Epithelial cell of proximal tubule (primary cell): ENCODE measurements at places on chromosomes 3 and 15.

DNA sequence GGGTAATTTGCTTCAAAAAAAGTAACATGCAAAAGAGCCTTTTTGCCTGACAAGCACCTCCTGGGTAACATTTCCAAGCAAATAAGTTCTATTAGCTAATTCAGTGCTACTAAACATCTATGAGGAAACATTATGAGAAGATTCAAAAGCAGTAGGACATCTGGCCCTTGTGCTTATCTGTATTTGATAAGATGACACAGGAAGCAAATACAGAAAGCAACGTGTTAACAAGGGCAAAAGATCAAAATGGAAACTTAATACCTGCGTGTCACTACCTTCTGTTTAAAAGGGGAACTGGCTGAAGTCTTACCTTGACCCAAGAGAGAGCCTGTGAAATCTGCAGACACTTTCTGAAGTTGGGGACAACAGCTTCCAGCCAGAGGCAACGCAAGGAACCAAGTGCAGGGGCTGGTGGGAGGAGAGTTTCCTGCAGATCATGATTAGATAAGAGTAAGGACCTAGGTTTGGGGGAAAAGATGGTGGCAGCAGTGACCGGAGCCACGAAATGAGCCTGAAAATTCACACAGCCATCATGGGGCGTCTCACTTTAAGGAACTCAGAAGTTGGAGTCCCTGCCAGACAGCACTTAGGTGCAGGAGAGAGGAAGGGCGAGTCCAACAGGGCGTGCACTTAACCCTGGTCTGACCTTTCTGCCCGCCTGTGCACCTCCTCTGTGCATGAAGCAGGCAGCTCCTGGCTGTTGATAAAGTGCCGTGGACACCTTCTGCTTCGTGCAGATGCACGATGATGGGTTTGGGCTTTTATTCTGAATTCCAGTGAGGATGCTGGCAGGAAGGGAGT, 153.6 kb upstream of the BHLHE40 start:
- no peak for DNase-seq

- DNase-seq: no peak
These were observed 31.4 kb upstream of the MANF start for GRCh38 chr3:51353691-51354090.

- DNase-seq: no peak
These were observed 317.3 kb downstream of the FGF12 start for GRCh38 chr3:192409838-192410683.

- DNase-seq: no peak
These were observed 350.9 kb downstream of the ZIC1 start for GRCh38 chr3:147760085-147760484.

DNA sequence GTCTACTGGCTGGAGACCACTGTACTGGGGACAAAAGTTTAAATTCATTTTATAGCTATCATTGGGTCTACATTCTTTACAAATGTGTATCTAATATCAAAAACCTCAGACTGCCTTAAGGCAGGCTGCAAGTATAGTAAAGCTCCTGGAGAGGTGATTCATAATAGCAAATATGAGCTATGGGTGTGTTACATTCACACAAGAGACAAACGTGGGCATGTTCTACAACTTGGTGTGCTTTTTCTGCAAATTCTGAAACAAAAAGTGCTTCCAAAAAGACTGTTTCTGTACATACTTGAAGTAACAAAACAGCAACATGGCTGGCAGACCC, 1101.4 kb downstream of the ROBO1 start:
- no peak for DNase-seq

GRCh38 chr15:92025706-92026270, 172.3 kb downstream of the SLCO3A1 start:
- no peak for DNase-seq

- DNase-seq: no peak
These were observed 61.8 kb downstream of the SLC12A8 start for GRCh38 chr3:125150525-125151441.

GRCh38 chr3:105730801-105731354, 137.9 kb downstream of the CBLB start:
- no peak for DNase-seq

DNA sequence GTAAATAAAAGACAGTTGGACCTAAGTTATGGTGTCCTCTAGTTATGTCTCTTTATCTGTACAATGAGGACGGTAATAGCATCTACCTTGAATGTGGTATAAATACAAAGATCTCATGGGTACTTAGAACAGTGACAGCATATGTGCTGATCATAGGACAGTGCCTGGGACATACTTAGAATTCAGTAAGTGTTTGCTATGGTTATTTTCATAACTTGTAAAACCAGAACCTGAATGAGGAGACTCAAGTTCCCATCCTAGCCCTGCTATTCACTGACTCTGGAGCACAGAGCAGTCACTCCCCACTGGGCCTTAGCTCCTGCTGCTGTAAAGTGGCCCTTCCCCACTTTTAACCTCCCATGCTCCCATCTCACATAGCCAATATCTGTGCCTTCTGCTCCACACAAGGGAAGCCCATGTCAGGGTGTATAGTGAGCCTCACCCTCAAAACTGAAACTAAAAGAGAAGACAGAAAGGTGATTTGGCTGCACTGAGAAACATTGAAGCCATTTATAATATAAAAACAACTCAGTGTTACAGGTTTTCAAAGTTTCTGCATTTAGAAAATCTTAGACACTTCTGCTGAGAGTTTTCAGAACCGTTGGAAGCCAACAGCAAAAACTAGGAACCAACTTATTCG, 225.4 kb upstream of the UBE2E2 start:
- no peak for DNase-seq

GRCh38 chr3:5891711-5892110, 704.2 kb downstream of the EDEM1 start:
- no peak for DNase-seq

GRCh38 chr15:31100738-31101137, 787 bp downstream of the TRPM1 start:
- DNase-seq: no peak

GRCh38 chr3:104066658-104067057, 1300.1 kb upstream of the ALCAM start:
- DNase-seq: peak; percentile 43

GRCh38 chr3:66555214-66555844, 54.5 kb upstream of the LRIG1 start:
- DNase-seq: no peak

- DNase-seq: no peak
These were observed 22.6 kb downstream of the RASGRF1 start for GRCh38 chr15:79067969-79068368.

DNA sequence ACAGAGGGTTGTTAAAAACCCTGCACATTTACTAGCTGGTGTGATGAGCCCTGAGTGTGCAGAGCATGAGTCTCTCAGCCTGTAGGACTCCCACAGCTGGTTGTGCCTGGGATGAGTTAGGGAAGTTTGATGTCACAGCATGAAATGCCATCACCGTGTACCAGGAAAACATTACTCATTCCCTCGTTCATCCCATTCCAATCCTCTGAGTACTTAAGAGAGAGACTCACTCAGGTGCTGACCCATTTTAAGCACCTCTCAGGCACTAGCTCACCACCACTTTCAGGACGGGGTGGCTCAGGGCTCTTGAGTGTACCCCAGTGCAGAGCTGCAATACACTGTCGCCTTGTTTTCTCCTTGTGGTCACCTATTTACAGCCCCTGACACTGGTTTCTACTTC, 18.7 kb downstream of the MGLL start:
- peak; percentile 92 for DNase-seq

DNA sequence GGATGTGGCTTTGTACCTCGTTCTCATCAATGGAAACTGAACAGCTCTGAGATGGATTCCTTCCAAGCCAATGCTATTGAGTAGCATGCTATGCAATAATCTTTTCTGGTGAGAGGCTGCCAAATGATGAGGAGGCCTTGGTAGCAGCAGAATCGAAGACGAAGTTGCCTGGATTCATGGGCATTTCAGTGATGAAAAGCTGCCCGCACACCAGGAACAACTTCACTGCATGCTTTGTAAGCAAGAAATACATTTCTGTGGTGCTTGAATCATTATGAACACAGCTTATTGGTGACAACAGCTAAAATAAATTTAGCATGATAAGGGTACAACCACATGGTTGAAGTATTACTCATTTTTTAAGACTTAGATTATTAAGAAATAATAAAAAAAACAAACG, 246.8 kb upstream of the ROBO1 start:
- no peak for DNase-seq

DNA sequence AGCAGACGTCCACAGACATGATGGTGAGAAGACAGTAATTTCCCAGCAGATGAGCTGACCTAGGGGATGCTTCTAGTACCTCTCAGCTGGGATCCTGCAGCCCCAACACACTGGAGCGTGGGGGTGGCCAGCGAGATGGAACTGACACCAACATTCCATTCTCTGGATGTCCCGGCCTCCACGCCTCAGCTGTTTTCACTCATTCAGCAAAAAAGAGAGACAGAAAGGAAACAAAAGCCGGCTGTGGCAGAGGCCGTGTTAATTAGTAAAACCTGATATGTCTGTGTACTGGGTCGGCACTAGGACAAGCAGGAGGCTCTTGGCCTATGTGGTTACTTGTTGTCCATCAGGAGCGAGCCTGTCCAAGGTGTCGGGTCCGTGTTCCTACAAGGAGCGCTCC, 82.6 kb upstream of the MYZAP start:
- peak; percentile 68 for DNase-seq

DNA sequence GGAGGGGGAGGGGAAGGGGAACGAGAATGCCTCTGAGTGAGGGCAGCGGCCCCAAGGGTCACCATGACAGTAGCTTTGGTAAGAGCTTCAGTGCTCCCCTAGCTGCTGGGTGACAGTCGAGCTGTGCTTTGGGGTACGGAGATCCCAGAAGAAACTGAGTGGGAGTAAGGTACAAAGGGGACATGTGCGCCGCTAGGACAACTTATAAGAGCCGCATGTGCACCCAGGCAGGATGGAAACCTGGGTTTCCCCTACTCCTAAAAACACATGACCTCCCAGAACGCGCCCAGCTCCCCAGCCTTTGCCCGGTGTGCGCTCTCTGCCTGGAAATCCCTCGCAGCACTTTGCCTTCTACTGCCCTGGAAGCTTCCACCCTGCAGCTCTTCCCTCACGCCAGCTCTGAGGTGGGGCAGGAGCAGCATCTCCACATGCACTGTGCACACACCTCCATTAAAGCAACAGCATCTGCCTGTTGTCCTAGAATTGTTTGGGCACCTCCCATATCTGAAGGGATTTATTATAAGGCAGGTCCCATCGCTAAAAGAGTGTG, 232.2 kb downstream of the ADAMTS17 start:
- DNase-seq: no peak

GRCh38 chr3:48034000-48034516, 17.8 kb upstream of the MAP4 start:
- peak; percentile 45 for DNase-seq

DNA sequence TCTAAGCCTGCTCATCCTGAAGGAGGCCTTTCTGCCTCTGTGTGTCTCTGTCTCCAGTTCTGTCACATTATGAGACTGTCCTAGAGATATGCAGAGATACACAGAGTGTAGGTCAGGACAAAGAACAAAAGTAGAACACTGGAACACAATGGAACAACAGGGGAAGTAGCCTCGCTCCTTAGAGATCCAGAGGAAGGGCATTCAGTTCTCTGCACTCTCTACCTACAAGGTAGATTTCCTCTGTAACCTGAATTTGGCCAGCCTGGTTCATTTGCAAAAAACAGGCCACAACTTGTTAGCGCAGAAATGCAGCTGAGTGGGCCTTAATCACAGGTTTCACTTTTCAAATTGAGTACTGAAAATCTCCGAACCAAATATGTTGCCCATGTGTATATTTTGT, 19.4 kb downstream of the NEK10 start:
- no peak for DNase-seq

GRCh38 chr3:66270701-66271100, 49.9 kb downstream of the SLC25A26 start:
- DNase-seq: no peak

GRCh38 chr15:63856711-63857460, 23.1 kb upstream of the HERC1 start:
- no peak for DNase-seq

DNA sequence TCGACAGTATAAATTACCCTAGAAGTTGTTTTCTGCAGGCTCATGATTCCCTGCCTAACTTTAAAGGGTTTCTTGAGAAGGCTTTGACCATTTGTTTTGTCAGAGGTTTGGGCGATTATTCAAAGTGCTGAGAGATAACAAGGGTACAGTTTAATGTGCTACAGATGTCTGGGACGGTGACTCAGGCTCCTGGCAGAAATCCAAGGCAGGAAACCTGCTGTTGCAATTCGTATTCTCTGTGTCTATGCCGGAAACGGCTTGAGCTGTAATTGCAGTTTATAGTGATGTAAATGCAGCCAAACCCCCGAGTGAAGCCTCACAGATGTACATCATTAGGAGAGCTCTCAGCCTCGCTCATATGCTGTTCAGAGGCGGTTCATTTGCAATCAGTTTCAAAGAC, 65.6 kb downstream of the SYNPR start:
- DNase-seq: peak; percentile 39

DNA sequence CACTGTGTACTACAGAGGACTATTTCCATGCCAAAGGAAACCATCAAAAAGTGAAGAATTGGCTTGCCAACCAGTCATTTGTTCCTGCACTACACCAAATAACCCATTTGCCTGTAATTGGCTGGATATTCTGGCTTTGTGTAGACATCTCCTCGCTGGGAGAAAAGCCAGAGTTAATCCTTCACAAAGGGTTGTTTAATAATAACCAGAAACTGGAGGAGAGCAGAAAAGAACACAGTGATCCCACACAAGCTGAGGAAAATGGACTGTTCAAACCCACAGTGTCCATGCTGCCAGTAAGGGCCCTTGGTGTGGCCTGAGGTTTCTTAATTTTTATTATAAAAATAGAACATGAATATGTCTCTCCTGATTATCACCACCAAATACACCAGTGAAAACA, 294.0 kb downstream of the RORA start:
- no peak for DNase-seq

GRCh38 chr3:174016186-174016585, 618.6 kb downstream of the NLGN1 start:
- peak; percentile 13 for DNase-seq

DNA sequence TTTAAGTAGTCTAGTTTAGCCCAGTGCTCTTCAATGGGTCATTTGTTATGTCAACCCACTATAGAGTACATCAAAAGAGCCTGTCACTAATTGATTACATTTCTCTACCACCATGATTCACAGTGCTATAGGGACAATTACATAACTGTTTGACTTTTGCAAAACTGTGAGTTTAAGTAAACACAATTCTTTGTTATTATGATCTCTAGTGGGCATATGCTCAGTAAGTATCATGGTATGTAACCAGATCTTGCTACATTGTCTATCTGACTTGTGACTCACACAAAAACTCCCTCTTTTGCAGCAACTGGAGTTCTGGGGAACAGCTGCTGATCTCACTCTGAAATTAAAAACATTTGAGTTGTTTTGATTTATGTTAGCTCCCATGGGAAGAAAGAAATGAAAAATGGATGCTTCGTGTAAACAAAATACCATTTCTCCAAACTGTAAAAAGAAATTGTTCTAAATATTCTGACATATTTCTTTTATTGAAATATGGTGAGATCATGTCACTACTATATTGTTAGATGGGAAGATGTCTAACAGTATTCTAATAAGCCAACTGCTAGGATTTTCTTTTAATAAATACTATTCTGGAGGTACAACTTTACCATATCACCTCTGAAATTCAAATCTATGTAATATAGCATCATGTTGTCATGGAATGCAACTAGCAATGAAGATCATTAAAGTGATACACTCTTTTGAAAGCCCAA, 470.4 kb downstream of the ROBO1 start:
- DNase-seq: no peak
